Activated T-cell treated with anti-CD3 and anti-CD28 coated beads for 48 hours (primary cell): ENCODE measurements at places on chromosomes 1 and 21.

DNA sequence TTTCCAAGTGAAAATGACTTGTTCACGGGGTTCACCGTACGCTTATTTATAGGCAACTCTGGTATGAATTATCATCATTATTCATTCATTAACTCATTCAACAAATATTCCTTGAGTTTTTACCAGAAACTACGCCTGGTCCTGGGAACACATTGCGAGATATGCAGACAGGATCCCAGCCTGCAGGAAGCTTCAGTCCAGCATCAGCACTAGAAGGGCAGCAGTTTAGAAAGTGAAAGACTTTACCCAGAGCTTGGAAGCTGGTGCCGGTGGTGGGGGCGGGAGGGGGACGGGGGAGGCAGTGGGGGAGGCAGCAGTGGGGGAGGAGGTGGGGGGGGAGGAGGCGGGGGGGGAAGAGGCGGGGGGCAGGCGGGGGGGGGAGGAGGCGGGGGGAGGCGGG lies 55.9 kb downstream of the SETD4 start:
- DNase-seq = no peak

DNA sequence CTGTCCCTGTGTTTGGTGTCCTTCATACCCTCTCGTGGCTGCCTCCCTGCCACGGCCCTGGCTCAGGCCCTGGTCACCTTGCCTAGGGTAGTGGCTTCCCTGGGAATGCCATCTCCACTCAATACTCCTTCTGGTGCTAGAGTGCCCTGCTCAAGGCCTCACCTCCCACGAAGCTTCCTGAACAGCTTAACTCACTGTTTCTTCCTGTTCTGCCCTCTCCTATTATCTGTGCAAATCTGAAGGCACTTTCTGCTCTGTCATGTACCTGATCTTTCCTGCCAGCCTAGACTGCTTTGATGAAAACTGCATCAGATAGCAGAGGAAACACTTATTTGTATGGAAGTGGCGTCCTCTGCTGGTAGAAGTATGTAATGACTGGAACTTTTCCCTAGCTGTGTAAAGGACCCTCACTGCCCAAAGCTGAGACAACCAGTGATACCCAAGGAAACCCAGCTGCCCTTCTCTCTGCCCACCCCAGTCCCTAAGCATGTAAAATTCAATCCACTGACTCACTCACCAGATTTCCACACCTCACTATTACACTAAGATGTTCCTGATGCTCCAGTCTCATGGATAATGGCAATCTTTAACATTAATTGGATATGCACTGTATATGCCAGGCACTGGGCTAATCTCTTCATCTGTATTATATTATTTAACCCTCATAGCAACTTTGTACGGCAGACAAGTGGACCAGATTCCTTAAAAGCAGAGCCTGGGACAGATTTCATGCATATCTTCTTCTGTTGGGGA lies 36.2 kb upstream of the BTG2 start:
- DNase-seq = no peak

- DNase-seq = no peak
Observed at GRCh38 chr21:43777953-43778352, 1.8 kb upstream of the CSTB start.

DNA sequence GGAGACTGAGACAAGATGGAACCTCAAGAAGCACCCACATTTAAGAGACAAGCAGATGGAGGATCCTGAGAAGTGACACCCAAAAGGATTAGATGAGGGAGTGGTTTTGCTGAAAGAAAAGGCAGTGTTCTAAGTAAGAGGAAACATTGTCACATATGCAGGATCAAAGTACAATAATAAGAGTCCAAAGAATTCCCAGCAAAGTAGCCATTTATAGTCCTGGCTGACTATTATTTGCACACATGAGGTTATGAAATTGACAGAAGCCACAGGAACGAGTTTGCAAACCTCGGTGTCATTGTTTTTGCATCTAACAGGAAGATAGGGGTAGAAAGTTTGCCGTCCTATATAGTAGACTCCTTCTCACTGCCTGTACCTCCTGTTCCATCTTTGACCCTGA lies 41.3 kb downstream of the CHRM3 start:
- DNase-seq = no peak

DNA sequence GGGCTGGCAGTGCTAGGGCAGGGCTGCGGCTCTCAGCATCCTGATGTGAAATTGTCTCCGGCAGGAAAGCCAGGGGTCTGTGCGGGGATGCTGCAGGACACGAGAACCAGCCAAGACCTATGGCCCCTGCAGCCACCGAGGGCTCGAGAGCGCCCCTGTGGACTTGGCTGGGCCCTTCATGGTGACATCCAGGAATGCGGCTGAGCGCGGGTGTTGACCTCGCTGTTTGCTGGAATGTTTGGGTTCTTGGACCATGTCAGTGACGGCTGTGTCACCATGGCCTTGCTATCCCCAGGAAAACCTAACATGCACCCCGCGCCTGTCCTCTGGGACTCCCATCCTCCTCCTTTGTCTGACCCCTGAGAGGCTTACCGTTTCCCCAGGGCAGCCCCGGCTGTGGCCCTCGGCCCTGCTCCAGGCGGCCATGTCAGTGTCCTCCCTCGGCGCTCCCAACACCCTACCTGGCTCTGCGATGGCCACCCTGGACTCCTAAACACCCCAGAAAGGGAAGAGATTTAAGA lies 14.3 kb upstream of the C1orf174 start:
- no peak for DNase-seq

DNA sequence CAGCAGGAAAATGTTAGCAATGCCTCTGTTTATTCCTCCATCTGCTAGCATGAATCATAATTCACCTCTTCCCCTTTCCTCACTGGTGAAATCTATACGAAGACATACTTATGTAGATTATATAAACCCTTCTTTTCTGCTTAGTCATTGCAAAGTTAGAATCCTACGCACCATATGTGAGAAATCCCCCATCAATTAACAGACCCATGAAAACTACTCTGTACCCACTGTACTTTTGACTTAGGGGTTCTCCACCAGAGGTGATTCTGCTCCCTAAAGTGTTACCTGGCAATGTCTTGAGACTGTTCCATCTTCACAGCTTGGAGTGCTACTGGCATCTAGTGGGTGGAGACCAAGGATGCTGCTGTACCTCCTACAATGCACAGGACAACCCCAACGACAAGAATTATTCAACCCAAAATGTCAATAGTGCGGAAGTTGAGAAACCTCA lies 49.6 kb upstream of the KCTD3 start:
- DNase-seq = no peak

DNA sequence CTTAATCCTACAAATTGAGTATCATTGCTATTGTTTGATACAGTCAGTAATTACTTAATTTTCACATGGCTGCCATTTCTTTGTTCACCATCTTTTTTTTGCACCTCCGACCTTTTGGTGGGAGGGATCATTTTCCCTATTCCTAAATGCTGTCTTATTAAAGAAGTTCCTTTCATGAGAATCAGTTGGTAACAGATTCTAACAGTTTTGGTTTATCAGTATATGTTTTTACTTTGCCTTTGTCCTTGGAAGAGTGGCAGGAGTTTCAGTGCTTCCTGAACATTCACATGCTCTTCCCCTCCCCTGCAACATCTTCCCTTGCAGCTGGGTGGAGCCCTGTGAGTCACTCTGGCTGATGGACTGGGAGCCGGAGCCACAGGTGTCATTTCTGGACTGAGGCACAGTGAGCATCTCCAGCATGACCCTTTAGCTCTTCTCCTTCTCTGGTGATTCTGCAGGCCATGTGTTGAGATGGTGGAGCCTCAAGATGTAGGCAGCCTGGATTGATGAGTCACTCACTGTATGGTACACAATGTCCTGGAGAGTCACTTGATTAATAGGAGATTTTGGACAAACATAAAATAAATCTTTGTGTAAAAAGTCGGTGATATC lies 217.7 kb downstream of the URB2 start:
- no peak for DNase-seq

GRCh38 chr1:156571919-156572662 lies at the start of gene IQGAP3:
Gene IQGAP3, minus strand, starts transcription at chr1:156572565. Its CDS starts 36 bp downstream, at chr1:156572529.
- DNase-seq = peak; percentile 71

DNA sequence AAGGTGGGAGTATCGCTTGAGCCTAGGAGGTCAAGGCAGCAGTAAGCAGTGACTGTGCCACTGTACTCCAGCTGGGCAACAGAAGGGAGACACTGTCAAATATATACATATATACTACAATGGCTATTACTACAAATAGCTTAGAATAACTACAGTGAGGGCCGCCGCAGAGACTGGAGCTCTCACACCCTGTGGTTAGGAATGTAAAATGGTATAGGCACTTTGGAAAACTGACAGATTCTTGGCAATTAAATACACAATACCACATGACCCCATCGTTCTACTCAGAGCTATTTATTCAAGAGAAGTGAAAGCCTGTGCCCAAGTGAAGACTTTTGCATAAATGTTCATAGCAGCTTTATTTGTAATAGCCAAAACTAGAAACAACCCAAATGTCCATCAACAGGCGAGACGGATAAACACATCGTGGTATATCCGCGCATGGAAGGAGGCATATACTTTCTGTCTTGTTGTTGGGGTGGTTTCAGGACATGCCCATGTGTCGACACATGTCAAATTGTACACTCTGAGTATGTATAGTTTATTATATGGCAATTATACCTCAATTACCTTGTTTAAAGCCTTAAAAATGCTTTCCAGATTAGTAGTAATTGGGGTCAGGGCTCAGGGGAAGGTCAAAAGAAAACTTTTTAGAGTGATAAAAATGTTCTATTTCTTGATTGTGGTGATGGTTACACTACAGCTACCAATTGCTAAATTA lies 123.4 kb downstream of the RIPK4 start:
- DNase-seq = no peak

DNA sequence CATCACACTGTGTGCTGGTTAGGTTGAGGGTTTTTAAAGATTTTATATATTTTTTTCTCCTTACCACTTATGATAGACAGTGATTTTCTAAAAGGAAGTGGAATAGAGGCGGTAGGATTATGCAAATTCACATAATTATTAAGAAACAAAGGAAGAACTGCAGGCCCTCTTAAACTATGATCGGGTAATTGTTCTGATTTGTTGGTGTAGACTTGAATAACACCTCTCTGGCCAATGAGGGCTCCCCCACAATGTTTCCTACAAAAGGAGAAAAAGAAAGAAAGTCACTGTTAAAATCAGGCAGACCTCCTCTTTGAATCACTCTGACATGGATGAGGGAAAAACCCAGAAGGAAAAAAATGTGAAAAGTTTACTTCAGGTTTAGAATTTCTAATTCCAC lies 241.6 kb downstream of the RPS6KC1 start:
- DNase-seq = no peak

DNA sequence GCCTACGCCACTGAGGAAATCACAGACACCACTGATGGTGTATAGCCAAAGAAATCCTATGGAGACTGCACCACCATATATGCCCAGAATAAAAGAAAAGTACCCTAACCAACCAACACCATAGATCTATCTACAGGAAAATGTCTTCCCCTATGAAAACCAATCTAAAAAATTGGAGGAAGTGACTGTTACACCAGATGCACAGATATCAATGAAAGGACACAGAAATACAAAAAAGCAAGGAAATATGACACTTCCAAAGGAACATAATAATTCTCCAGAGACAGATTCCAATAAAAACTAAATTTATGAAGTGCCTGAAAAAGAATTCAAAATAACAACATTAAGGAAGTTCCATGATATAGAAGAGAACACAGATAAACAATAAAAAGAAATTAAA lies 56.8 kb upstream of the BCL10 start:
- no peak for DNase-seq

- DNase-seq = no peak
Observed at GRCh38 chr21:36733857-36734256, 34.9 kb downstream of the SIM2 start.

- DNase-seq = no peak
Observed at GRCh38 chr1:110604586-110605148, 1.5 kb downstream of the KCNA2 start.

- DNase-seq = no peak
Observed at GRCh38 chr1:233240829-233241682, 54.5 kb downstream of the PCNX2 start.

DNA sequence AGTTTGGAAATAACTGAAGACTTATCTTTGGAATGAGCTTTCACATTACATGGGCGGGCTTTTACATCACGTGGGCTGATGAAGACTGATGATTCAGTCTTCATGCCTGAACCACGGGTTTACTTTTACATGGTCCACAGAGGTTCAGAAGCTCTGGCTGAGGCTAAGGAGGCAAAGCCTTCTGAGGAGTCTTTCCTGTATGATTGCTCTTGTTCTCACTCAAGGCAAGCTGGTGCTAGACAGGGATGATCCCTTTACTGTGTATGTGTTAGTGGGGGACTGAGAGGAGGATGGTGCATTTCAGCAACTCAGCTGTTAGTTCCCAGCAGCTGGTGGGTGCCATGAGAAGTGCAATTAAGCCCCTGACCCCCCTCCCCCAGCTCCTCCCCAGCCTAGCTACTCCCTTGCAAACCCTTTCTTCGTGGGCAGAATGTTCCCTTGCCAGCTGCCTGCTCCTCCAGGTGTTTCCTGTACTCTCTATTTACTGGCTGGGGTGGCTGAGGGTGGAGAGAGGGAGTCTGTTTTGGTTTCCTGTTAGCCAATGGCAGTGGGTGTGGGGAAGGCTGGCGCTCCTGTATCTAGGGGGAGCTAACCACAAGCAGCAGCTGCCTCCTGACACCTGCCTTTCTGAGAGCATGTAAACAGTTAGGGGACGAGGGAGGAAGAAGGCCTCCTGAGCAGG lies 15.4 kb downstream of the BTG2 start:
- no peak for DNase-seq

DNA sequence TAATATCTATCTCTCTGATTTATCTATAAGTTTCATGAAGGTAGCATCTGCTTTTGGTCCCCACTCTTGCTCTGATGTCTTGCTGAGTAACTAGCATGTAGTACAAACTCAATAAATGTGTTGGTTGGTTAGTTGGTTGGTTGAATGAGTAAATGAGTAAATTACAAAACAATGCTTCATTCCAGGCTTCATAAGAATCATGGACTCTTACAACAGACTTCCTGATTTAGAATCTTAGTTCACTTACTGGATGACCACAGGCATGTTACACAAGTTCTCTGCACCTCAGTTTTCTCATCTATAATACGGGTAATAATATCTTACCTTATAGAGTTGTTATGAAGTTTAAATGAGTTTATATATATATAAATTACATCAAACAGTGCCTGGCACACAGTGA lies 98.6 kb downstream of the ZNF281 start:
- no peak for DNase-seq

DNA sequence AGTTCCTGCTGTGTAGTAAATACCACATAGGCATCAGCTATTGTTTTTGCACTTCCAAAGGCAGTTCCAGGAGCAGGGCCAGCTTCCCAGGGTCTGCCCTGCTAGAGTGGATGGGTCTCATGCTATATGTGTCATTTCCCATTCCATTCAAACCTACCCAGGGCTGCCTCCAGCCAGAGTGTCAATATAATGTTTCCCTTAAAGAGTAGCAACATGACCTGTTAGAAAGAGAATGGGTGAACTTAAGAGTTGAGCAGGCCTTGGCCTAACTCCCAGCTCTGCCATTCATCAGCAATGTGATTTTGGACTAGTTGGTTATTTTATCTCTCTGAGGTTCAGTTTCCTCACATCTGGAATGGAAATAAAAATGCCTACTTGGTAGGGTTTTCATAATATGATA lies 44.9 kb downstream of the RAB3B start:
- DNase-seq = no peak

GRCh38 chr1:206705191-206705590 lies 20.5 kb downstream of the MAPKAPK2 start:
- no peak for DNase-seq
